ENCODE measurements at places on chromosomes 13 and 19.

DNA sequence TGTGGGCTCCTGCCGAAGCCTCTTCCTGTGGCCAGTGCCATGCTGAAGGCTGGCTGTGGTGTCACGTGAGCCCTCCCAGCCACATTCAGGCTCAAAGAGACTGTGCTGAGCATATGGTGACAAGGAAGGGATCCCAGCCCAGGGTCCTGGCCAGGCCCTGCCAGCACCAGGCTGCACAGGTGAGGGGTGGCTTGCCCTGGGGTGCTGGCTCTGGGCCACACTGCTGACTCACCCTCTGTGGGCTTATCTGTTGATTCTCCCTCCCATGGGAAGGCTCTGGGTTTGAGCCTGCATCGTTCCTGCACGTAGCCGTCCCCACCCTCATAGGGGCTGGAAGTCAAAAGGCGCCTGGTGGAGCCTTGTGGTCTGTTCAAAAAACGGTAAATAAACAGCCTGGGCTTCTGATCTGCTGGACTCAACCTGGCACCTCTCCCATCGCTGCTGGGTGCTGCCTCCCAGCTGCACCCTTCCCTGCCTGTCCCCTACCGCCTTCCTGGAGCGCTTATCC lies 31.1 kb downstream of the DNM2 start:
- DNase-seq, result no peak

- no peak for DNase-seq
These were observed 16.2 kb downstream of the TLE5 start for GRCh38 chr19:3045885-3046697.

DNA sequence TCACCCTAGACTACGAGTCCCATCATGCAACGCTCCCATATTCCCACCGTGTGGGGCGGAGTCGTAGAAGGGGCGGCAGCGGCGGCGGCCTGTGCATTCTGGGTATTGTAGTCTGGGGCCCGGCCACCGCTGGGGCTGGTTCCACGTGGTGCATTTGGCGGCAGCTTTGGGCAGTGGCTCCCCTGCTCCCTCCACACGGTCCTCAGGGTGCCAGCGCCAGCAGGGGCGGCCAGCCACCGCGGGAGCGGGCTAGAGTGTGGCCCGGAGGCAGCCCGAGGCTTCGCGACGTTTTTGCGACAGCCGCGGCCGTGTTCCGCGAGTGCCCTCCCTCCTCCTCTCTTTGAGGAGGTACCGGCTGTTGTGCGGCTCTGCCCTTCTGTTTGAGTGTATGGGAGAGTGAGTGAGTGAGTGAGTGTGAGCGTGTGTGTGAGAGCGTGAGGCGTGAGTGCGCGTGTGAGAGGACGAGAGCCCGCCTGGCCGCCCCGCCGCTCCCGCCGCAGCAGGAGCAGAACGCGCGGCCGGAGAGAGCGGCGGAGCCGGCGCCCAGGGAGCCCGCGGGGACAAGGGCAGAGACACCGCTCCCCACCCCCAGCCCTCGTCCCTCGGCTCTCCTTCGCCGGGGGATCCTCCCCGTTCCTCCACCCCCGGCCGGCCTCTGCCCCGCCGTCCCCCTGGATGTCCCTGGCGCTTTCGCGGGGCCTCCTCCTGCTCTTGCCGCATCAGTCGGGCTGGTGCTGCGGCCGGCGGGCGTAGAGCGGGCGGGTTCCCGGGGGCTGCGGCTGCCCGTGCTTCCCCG lies at the start of gene CDK8:
CDK8 (plus strand) TSS at position 343 of the 796 bp plus-strand sequence. CDS start 513 bp downstream, outside the sequence.
- DNase-seq, result peak; percentile 89

GRCh38 chr13:97849305-97849704 lies 104.2 kb upstream of the IPO5 start:
- DNase-seq, result no peak

DNA sequence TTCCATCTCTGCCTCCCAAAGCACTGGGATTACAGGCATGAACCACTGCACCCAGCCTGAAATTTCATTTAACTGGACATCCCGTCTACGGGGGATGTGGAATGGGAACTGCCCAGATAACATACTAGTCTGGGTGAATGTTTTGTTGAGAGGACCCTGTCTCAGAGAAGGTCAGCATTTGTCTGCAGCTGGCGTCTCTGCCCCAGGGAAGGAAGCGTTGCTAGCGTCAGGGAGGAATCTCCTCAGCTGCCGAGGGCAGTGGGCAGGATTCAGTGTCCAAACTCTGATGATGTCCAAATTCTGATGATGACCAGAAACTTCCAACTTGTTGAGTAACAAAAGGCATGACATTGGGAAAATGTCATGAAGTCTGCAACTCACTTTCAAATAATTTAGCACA lies 3.1 kb downstream of the NXNL1 start:
- no peak for DNase-seq

DNA sequence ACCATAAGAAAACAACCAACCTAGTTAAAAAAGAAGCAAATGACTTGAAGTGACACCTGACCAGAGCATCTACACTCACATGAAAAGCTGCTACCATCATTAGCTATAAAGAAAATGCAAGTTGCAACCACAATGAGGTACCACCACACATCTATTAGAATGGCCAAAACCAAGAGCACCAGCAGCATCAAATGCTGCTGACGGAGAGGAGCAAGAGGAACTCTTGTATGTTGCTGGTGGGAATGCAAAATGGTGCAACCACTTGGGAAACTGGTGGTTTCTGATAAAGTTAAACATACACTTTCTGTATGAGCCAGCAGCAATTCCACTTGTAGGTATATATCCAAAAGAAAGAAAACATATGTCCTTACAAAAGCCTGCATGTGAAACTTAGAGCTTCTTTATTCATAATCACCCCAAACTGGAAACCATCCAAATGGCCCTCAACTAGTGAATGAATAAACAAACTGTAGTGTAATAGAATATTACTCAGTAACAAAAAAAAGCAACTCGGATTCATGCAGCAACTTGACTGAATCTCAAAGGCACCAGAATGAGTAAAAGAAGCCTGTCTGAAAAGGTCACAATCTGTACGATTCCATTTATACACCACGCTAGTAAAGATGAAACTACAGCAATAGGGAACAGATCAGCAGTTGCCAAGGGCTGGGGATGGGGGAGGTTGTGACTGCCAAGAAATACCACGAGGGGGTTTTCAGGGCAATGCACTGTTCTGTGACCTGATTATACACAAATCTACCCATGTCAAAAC lies 60.9 kb upstream of the RANBP3 start:
- peak; percentile 79 for DNase-seq

- DNase-seq, result no peak
These were observed 28.3 kb upstream of the GARRE1 start for GRCh38 chr19:34226036-34226435.

- no peak for DNase-seq
These were observed 63.3 kb downstream of the DHRS12 start for GRCh38 chr13:51740698-51741097.

GRCh38 chr13:107457686-107458085 lies 757.6 kb downstream of the LIG4 start:
- DNase-seq, result no peak

GRCh38 chr13:74978591-74978990 lies 503.4 kb downstream of the TBC1D4 start:
- no peak for DNase-seq

DNA sequence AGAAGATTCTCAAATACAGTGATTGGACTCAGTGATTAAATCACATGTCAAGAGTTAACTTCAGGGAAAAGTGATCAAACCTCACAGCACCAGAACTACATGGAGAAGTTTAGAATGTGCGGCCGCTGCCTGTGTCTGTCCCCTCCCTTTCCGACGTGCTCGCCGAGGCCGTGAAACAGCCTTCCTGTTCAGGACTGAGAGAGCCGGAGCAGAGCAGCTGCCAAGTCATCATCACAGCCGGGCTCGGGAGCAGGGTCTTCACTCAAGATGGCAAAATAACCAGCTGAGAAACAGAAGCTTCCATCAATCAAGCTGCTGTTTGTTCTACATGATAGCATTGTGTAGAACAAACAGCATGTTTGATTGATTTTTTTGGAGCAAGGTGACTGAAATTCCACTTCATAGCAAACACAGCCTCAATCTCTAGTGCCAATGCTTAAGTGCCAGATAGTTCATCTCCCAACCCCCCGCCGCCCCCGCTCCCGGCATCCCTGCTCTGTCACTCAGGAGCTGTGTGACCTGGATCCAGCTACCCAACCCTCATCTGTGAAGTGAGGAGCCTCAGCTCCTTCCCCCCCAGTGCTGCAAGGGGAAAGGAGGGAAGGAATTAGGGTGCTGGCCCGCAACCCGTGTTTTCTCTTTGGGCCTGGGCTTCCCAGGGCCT lies 70.6 kb downstream of the HSPH1 start:
- DNase-seq, result no peak

DNA sequence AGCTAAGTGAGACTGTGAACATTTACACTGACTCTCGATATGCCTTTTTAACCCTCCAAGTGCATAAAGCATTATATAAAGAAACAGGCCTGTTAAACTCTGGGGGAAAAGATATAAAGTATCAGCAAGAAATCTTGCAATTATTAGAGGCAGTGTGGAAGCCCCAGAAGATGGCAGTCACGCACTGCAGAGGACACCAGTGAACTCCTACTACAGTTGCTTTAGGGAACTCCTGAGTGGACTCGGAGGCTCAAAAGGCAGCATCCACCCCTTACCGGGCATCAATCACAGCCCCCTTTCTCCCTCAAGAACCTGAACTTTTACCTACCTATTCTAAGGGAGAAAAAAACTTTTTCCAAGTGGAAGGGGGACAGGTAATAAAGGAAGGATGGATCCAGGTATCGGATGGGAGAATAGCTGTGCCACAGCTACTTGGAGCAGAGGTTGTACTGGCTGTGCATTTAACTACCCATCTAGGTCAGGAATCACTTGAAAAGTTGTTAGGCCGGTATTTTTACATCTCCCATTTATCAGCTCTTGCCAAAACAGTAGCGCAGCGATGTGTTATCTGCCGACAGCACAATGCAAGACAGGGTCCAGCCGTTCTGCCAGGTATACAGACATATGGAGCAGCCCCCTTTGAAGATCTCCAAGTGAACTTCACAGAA lies 80.1 kb downstream of the ZNF486 start:
- DNase-seq, result no peak

GRCh38 chr19:4064496-4065260 lies 2.0 kb downstream of the ZBTB7A start:
- DNase-seq, result peak; percentile 69

GRCh38 chr13:66634384-66634783 lies 595.8 kb downstream of the PCDH9 start:
- DNase-seq, result no peak

DNA sequence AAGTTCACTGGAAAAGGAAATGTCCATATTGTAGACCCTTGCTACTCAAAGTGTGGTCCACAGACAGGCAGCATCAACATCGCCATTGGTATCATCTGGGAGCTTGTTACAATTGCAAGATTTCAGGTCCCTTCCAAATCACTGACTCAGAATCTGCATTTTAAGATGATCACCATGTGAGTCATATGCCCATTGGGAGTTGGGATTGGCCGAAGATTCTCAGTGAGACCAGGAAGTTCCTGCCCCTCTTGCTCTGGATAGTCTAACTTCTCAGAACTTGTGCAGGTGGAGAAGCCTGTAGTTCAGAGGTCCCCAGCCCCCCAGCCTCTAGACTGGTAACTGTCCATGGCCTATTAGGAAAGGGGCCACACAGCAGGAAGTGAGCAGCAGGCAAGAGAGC lies 48.9 kb upstream of the URAD start:
- peak; percentile 28 for DNase-seq

GRCh38 chr13:21913010-21913409 lies 242.1 kb downstream of the FGF9 start:
- DNase-seq, result peak; percentile 47

DNA sequence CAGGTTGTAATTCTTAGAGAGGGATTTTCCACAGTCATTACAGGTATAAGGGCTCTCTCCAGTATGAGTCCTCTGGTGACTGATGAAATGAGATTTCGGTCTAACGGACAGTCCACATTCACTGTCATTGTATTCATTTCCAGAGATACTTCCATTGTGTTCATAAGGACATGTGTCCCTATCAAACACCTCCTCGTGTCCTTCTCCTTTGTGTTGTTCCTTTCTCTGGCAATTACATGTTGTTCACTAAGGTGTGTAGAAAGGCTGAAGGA lies 10.5 kb upstream of the ZSCAN18 start:
- DNase-seq, result no peak

GRCh38 chr19:13022859-13023636 lies 27.8 kb downstream of the NFIX start:
- DNase-seq, result peak; percentile 64

GRCh38 chr19:12015753-12016116 lies 19.7 kb downstream of the ZNF433 start:
- DNase-seq, result no peak

DNA sequence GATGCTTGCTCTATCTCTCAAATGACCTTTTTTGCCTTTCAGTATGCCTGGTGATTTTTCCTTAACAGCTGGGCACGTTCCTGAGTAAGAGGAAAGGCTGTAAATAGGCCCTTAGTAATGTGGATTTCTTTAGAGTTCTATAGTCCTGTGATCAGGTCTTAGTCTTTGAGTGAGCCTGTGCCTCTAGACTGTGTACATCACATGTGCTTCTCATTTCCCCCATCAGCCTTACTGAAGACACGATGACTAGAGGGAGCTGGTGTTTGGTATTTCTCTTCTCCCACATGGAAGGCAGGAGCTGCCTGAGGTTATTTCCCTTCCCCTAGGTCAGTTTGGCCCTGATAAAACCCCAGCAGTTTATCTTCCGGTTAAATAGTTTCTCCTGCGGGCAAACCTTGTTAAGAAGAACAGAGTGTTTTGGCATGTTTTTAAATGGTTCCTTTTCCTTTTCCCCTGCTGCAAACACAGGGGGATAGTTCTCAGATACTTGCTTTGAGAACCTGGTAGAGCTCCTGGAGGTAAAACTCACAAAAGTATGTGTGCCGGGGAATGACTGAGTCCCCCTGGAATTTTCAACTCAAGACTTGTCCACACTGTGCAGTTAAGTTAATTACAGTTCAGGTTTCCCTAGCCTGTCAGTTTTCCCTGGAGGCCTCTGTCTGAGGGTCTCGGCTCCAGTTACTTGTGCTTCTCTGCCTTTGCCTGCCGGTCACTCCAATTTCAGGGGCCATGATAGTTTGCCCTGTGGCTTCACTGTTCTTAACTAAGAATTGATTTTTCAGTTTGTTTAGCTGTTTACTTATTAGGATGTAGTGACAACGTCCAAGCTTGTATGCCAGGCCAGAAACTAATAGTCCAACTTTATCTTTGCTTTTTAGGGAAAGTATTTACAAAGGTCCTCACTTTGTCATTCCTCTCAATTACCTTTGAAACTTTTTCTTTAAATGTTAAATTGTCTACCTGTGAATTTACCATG lies 94.4 kb downstream of the URI1 start:
- no peak for DNase-seq

DNA sequence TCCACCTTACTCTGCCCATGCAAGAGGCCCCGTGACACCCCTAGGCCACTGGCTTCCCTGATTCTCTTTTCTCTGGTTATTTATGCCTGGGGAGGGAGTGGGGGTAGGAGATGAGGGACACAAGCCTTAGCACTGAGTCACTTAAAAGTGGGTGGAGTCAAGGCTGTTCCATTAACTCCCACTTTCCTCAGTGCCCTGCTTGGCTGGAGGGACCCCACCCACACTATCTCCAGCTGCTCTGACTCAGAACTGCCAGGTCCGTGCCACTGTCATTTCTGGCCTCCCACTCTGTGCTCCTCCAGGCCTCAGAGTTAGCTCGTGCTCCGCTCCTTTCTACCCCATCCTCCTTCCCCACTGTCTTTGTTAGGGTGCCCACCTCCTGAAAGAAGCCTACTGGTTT lies 113.4 kb upstream of the UQCRFS1 start:
- DNase-seq, result no peak

GRCh38 chr13:21868823-21869222 lies 197.9 kb downstream of the FGF9 start:
- DNase-seq, result no peak

All from GM20000 (cell line).